ENCODE measurements at places on chromosomes 1 and 21. TPM values are rescaled to one million over a fixed set of nuclear protein-coding genes. Genes with fewer than 3 reads are reported as not detected.

The MTF2 gene
- polyA plus RNA-seq, result 11.4 TPM

The NEGR1 gene
- polyA plus RNA-seq, result 15.1 TPM

The TMCO2 gene
- not detected for polyA plus RNA-seq

The DNAJC8 gene
- polyA plus RNA-seq, result 87.3 TPM

The HMGCS2 gene
- polyA plus RNA-seq, result 0.17 TPM

GRCh38 chr21:39386899-39387298 lies 38.0 kb upstream of the HMGN1 start:
- H3K4me1 ChIP-seq, result peaks cover 3% of the 10 kb centered on the region
- DNase-seq, result no peak
- H3K36me3 ChIP-seq, result no peaks in the 10 kb centered on the region
- no peaks in the 10 kb centered on the region for H3K27me3 ChIP-seq
- no peak overlapping the region for H3K4me3 ChIP-seq

- H3K27ac ChIP-seq, result no peak overlapping the region
- no peak overlapping the region for H3K4me3 ChIP-seq
- no peaks in the 10 kb centered on the region for H3K36me3 ChIP-seq
- H3K27me3 ChIP-seq, result no peaks in the 10 kb centered on the region
Observed at GRCh38 chr1:201288765-201289164, 5.5 kb downstream of the PKP1 start.

DNA sequence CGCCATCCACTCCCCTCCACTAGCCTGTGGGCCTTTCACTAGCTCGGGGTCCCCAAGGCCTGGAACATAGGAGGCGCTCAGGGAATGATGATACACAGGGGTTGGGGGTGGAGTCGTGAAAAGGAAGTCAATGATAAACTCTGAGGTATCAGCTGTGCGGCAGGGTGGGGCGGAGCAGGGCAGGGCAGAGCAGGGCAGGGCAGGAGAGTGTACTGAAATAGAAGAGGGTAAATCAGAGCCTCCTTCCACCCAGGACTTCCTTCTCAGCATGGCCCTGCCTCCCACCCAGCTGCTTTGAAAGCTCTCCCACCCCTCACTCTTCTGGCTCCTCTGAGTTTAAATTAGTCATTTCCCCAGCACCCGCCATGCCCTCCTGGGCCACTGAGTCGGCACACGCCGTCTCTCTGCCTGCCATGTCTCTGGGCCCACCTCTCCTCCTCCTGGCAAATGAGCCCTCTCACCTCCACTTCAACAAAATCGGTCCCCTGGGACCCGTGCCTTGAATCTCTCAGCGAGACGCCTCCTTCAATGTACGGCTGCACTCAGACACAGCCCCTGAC lies 16.9 kb downstream of the CAPZB start:
- H3K27me3 ChIP-seq, result no peaks in the 10 kb centered on the region
- H3K36me3 ChIP-seq, result no peaks in the 10 kb centered on the region

- no peak for DNase-seq
- H3K4me3 ChIP-seq, result no peak overlapping the region
- H3K27ac ChIP-seq, result no peak overlapping the region
- no peaks in the 10 kb centered on the region for H3K36me3 ChIP-seq
- H3K27me3 ChIP-seq, result no peaks in the 10 kb centered on the region
Observed at GRCh38 chr1:171355727-171356126, 41.7 kb downstream of the FMO4 start.

GRCh38 chr1:221987860-221988520 lies 246.1 kb upstream of the DUSP10 start:
- H3K27ac ChIP-seq, result no peak overlapping the region
- no peaks in the 10 kb centered on the region for H3K4me1 ChIP-seq
- no peaks in the 10 kb centered on the region for H3K36me3 ChIP-seq
- no peak for DNase-seq
- H3K4me3 ChIP-seq, result no peak overlapping the region

- no peak overlapping the region for H3K4me3 ChIP-seq
- H3K27ac ChIP-seq, result no peak overlapping the region
- H3K27me3 ChIP-seq, result no peaks in the 10 kb centered on the region
- H3K4me1 ChIP-seq, result no peaks in the 10 kb centered on the region
- no peaks in the 10 kb centered on the region for H3K36me3 ChIP-seq
- DNase-seq, result no peak
Observed at GRCh38 chr1:69196071-69196470, 371.7 kb upstream of the LRRC7 start.

DNA sequence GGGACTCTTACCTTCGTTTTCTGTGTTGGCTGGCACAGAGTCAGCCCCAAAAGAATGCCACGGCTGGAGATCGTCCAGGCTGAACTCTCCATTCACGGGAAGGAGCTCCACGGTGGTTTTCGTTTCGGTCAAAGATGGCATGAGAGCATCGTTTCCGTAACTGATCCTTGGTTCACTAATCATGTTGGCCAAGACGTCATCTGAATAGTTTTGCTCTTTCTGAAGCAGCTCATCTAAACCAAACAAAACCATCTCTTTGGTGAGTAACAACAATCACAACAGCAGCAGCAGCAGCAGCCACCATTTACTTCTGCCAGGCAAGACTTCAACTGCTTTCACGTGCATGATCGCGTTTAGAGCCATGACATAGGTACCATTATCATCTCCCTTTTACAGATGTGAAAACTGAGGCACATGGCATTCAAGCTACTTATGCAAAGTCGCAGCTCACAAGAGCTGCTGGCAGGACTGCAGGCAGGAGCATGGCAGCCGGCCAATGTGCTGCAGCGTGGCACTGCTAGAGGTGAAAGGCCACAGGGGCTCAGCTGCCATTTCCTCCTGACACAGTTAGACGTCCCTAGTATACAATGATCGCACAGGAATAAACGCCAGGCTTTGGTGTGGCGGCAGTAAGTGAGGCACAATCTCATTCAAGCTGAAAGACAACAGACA lies 177.1 kb downstream of the GABPA start:
- H3K27me3 ChIP-seq, result no peaks in the 10 kb centered on the region
- no peaks in the 10 kb centered on the region for H3K4me1 ChIP-seq
- no peaks in the 10 kb centered on the region for H3K36me3 ChIP-seq
- DNase-seq, result no peak

- DNase-seq, result no peak
- no peaks in the 10 kb centered on the region for H3K36me3 ChIP-seq
- no peak overlapping the region for H3K4me3 ChIP-seq
Observed at GRCh38 chr21:38475519-38475918, 22.8 kb downstream of the ERG start.

DNA sequence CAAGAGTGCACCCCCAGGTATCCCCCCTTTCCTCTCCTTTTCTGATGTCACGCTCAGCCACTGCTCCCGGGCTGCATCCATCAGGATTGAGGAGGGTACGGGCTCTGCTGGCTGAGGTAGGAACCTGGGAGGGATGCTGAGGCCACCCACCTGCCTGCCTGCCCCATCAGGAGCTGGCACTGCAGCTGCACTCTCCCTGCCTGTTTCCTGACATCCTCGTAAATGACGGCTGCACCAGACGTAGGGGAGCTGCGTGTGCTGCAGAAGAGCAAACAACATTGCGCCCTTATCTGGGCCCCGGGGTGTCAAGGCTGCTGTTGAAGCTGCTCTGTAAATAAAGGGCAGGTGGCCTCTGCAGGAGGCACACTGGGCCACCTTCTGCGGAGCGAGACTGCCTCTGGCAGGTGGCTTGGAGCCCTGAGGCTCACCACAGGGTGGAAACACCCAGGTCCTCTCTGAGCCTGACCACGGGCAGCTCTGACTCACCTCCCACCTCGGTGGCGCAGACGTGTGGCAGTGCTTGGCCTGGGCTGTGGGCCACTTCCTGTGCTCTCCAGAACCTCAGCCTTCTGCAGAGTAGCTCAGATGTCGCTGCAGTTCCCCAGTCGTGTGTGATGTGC lies 30.9 kb downstream of the SNAP47 start:
- no peak for DNase-seq
- no peaks in the 10 kb centered on the region for H3K36me3 ChIP-seq
- no peak overlapping the region for H3K27ac ChIP-seq
- H3K4me1 ChIP-seq, result peaks cover 2% of the 10 kb centered on the region
- no peaks in the 10 kb centered on the region for H3K27me3 ChIP-seq

DNA sequence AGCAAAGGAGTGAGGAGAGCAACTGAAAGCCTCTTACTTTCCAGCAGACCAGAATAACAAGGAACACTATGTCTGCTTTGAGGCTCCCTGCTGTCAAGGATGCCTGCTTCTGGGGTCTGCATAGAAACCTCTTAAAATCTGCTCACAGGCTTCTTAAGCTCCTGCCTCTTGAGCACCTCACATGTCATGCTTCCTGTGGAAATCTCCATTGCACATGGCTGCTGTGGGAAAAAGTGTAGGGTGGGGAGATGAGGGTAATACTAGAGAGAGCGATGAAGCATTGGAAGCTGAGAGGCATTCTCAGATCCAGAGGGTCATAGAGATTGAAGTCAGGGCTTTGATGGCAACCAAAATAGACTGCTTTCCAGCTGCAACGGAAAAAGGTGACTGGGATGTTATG lies 6.2 kb upstream of the HLX start:
- DNase-seq, result no peak
- H3K4me1 ChIP-seq, result no peaks in the 10 kb centered on the region
- no peak overlapping the region for H3K27ac ChIP-seq
- no peak overlapping the region for H3K4me3 ChIP-seq

GRCh38 chr1:246907472-246907871 lies 24.3 kb downstream of the AHCTF1 start:
- H3K4me3 ChIP-seq, result no peak overlapping the region
- no peak overlapping the region for H3K27ac ChIP-seq
- no peaks in the 10 kb centered on the region for H3K4me1 ChIP-seq
- no peaks in the 10 kb centered on the region for H3K36me3 ChIP-seq
- peak; percentile 35 for DNase-seq

DNA sequence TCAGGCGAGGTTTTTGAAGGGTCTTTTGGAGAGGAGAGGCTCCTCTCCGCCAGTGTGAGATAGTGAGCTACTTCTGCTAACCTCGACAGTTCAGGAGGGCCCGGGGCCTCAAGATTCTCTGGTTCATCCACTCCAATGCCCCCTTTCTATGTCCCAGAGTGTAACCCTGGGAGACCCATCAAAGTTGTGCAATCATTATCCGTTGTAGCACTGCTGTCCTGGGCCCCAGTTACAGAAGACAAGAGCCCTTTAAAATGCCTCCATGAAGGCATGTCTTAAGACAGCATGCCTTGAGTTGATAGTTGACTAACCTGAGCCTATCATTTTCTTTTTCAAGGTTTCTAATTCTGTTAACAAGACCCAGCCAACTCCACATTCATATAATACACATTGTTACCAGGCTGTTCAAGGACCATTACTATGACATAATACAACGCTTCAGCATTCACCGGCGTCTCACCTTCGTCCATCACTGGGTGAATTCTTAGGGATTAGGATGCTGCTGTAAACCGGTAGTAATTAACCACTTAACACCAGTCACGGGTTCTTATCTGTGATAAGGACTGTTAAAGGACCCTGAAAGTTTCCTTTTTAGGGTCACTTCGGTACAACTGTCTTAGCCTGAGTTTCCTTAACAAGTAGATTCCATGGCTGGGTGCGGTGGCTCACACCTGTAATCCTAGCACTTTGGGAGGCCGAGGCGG lies 37.4 kb upstream of the CDC42BPA start:
- no peaks in the 10 kb centered on the region for H3K27me3 ChIP-seq
- no peaks in the 10 kb centered on the region for H3K4me1 ChIP-seq
- no peaks in the 10 kb centered on the region for H3K36me3 ChIP-seq

GRCh38 chr1:145707183-145707867 lies at the start of gene PDZK1:
PDZK1 (minus strand) TSS chr1:145707368; CDS start chr1:145688021, 19,347 bp downstream.
- H3K36me3 ChIP-seq, result no peaks in the 10 kb centered on the region
- no peaks in the 10 kb centered on the region for H3K27me3 ChIP-seq
- H3K4me1 ChIP-seq, result no peaks in the 10 kb centered on the region
- DNase-seq, result no peak
- no peak within 1 kb of the TSS for H3K27ac ChIP-seq

GRCh38 chr1:116775116-116775752 lies 21.0 kb downstream of the CD2 start:
- H3K4me3 ChIP-seq, result no peak overlapping the region
- H3K4me1 ChIP-seq, result no peaks in the 10 kb centered on the region
- DNase-seq, result no peak
- H3K36me3 ChIP-seq, result no peaks in the 10 kb centered on the region

GRCh38 chr1:87840767-87841166 lies 512.1 kb downstream of the LMO4 start:
- H3K27ac ChIP-seq, result no peak overlapping the region
- H3K4me1 ChIP-seq, result no peaks in the 10 kb centered on the region

All from ovary (tissue), 10 donors.